ENCODE measurements at places on chromosomes 5 and 9.

- no peak for DNase-seq
Measured at GRCh38 chr5:127311781-127312525, 21.4 kb downstream of the MEGF10 start.

DNA sequence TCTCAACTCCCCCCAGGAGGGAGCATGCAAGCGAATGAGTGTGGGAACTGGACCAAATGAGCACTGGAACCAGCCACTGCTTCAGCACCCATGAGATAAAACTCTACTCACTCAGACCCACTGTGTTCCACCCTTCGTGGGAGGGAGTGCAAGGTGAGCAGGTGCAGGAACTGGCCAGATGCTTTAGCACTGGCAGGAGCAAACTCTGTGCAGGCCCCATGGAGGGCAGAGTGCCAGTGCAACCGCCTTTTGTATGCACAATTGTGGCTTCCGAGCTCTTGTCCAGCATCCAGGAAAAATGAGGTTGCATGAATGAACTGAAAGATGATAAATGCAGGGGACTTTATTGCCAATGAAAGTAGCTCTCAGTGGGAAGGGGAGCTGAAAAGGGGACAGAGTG is 67.4 kb upstream of the CCDC112 start:
- no peak for DNase-seq

DNA sequence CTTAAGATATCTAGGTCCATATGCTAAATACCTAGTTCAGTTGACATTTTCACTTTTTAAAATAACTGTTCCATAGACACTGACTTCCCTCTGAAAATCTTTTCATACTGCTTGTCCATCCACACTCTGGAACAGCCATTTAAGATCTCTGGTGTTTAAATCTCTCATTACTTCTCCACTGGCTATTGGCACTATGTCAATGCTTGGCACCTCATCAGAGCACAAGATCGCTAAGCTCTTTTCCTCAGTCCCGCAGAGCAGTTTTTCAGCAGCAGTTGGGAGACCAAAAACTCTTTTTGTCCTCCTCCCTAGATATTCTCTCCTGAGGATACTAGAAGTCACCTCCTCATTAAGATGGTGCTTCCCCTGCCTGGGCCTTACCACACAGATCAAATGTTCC is 172.7 kb downstream of the KIAA0825 start:
- DNase-seq, result no peak

- no peak for DNase-seq
Measured at GRCh38 chr5:113909782-113910181, 396.3 kb downstream of the YTHDC2 start.

DNA sequence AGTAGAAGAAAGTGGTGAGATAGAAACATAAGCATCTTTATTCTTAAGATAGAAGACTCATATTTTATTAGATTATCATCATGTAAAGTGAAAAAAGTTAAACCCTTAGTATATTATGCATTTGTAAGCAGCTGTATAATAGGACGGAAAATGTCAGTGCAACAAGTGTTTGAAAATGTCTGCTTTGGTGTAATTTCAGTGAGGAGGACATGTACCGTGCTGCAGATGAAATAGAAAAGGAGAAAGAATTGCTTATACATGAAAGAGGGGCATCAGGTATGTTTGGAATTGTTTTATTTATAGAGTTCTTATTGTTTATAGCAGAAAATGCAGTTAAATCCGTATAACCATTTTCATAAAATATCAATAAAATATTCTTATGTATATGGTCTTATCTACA is 8.9 kb downstream of the OTULIN start:
- no peak for DNase-seq

- DNase-seq, result no peak
Measured at GRCh38 chr9:35568196-35568595, 36.9 kb upstream of the TESK1 start.

DNA sequence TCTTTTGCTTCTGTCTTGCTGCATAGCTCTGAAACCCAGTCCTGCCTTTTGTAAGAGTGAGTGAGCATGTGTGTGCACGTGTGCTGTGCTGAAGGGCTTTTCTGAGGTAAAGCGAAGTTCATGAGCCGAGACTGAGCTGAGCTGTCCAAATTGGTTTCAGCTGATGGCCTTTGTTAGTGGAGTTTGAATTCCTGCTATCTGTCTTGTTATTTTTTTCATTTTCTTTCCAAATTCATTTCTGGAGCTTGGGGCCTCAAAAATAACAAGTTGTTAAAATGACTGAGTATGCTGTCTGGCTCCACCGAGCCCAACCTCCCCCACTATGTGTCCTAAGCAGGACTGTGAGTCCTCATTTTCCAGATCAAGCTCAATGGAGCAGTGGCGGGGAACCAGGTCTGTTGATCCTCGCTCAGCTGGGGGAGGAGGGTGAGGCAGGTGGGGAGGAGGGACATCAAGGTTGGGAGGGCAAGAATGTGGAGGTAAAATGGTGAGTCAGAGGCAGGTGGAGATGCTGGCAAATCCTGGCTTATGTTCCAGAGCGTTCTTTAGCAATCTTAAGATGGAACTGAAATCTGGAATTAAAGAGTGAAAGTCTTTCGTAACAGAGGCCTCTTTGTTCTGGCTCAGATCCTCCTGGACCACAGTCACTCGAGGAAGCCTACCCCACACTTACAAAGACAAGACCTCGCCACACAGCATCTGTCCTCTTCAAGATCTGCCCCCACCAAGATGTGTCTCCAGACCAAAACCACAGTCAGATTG is 63.9 kb downstream of the SREK1 start:
- DNase-seq, result no peak

DNA sequence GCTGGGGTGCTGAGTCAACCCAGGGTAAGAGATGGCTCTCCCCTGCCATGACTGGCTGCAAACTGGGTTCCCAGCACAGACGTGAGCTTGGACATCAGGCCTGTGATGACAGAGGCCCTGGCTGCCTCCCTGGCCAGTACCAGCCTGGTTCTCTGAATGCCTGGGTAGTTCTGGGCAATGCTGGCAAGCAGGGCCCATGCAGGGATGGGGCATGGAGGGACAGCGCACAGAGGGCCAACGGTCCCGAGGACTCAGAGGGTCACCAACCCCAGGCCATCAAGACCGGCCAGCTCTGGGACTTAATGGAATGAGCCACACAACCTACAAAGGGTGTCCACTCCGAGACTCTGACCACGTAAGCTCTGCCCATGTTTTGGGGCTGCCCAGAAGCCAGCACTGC is 241.4 kb downstream of the FSTL4 start:
- no peak for DNase-seq

DNA sequence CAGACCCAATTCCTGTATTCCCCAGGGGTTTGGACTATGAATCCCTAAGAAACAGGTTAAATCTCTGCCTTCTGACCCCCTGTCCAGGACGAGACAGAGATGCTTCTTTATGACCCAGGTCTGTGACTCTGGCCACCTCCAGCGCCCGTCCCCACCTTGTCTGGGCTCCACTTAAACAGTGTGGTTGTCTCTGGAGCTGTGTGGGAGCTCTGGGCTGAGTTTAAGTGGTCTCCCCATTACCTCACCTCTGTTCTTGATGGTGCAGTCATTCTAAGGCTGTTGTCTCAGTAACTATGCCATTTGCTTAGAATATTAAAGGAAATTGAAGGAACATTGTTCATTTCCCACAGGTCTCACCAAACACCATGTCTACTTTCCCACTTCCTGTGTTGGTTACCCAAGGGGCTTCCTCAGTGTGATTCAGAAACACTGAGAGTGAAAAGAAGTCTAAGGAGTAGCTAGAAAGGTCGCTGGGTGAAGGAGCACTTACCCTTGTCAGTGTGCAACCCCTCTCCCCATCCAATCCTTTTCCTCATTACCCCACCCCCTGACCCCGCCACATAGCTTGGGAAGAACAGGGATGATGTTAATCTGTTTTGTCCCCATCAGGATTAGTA is 127.8 kb upstream of the CKMT2 start:
- DNase-seq, result no peak

DNA sequence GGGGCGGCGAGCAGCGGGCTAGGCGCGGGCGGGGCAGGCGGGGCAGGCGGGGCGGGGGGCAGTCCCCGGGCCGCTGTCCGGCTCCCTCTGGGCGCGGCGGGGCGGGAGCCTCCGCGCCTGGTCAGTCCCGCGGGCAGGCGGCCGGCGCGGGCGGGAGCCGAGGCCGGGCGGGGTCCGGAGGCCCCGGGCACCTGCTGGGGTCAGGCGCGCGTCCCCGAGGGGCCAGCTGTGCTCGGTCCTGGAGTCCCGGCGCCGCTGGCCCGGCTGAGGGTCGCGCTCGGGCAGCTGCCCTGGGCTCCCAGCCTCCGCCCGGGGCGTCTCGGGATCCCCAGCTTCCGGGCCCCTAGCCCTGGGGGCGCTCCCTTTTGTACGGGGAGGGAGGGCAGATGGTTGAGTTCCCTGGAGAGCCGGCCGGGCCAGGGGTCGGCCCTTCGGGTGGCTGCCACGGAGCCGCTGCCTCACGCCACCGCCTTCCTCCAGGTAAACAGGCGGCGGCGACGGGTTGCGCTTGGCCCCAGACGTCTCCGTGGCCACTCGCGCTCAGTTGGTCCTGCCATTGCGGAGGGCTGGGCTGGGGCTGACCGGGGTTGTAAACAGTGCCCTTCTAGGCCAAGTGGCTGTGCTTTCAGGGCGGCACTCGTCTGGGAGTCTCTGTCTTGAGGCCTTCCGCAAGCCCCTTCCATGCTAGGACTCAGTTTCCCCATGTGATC is 473 bp downstream of the ZBTB34 start:
- DNase-seq, result peak; percentile 27

- no peak for DNase-seq
Measured at GRCh38 chr9:122426723-122427122, 51.0 kb downstream of the OR1J1 start.

DNA sequence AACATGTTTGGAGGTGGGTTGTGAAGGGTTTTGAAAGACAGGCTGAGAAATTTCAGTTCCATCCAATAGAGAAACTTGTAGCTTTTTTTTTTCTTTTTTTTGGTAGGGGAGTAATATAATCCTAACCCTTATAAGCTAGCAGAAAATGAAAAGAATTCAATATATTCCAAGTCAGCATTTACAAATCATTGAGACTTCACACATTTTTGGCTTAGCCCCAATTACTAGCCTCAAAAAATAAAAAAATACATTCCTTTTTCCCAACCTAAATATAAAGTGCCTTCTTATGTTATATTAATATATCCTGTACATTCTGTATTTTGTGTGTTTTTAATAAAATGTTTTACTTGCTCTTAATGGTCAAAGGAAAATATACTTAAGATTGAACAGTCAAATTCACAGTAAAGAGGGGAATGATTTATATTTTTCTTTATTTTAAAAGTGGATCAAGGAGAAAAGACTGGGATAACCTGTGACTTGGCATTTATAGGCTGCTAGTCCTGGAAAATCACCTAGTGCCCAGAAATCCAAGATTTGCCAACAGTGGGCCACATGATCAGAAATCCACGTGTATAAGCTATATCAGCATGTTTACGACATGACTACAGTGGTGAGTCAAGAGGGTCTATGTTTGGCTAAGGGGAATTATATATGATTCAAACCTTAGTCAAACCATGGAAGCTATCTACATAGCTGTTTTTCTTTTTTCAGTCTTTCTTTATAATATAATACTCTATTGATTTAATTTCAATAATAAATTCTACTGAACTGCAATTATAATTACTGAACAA is 14.5 kb downstream of the HACD4 start:
- no peak for DNase-seq

DNA sequence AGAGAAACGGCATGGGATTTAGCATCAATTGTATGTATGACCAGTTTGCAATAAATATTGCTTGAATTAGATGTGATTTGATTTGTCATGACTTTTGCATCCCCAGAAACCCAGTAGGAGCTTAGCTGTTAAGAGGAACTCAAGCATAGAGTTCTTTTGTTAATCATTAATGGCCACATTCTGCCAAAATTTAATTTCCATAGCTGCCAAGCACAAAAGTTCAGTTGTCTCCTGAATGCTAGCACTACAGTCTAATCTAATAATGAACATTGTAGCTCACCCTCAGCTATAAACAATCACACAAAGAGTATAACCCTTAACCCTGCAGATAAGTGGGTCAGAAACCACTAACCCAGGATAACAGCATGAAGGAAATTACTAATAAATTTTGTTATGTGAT is 169.8 kb upstream of the GRAMD2B start:
- DNase-seq, result no peak

- no peak for DNase-seq
Measured at GRCh38 chr5:60403343-60404006, 296.5 kb downstream of the DEPDC1B start.

- no peak for DNase-seq
Measured at GRCh38 chr9:81619353-81620001, 69.9 kb downstream of the TLE1 start.

GRCh38 chr5:17694914-17695313 is 60.7 kb downstream of the TAF11L14 start:
- DNase-seq, result no peak

DNA sequence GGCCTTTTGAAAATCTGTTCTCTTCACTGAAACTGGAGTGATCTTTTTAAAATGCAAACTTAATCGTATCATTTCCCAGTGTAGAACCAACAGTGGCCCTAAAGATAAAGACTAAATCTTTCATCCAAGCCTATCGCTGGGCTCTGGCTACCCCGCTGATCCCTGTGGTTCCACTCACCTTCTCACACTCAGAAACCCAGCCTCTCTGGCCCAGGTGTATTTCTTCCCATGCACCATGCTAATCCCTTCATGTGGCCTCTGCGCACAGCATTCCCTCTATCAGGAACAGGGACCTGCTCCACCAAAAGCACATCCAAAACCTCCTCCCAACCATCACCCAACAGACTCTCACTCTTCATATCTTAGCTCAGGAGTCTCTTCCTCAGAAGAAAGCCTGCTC is 214.1 kb upstream of the DAPK1 start:
- DNase-seq, result no peak

GRCh38 chr5:174798551-174798951 is 74.2 kb downstream of the MSX2 start:
- no peak for DNase-seq

GRCh38 chr5:6112125-6112524 is 266.2 kb downstream of the MED10 start:
- no peak for DNase-seq

DNA sequence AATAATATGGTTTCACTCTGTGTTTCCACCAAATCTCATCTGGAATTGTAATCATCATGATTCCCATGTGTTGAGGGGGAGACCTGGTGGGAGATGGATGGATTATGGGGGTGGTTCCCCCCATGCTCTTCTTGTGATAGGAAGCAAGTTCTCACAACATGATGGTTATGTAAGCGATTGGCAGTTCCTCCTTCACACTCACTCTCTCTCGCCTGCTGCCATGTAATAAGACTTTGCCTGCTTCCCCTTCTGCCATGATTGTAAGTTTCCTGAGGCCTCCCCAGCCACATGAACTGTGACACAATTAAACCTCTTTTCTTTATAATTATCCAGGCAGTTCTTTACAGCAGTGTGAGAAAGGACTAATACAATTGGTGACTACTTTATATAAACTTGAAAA is 48.4 kb downstream of the PTBP3 start:
- DNase-seq, result no peak

DNA sequence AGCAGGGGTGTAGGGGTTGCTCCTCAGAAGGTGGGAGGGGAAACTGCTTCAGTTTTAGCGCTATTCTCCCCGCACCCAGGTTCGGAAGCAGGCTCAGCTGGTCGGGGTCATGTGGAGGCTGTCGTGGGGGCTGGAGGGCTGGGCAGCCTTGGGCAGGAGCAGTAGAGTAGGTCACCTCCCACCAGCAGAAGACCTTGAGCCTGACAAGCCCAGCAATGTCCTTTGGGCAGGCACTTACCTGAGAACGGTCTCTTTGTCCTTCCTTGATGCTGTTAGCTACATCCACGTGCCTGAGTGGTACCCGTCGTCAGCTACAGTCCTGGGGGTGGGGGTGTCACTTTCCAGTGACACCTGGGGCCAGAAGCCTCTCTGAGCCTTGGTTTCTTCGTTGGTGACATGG is 20.3 kb downstream of the ENHO start:
- no peak for DNase-seq

GRCh38 chr5:82730913-82731312 is 346.3 kb downstream of the TMEM167A start:
- peak; percentile 39 for DNase-seq

Data from SW480 (cell line).